ENCODE measurements at places on chromosomes 12 and 14.

DNA sequence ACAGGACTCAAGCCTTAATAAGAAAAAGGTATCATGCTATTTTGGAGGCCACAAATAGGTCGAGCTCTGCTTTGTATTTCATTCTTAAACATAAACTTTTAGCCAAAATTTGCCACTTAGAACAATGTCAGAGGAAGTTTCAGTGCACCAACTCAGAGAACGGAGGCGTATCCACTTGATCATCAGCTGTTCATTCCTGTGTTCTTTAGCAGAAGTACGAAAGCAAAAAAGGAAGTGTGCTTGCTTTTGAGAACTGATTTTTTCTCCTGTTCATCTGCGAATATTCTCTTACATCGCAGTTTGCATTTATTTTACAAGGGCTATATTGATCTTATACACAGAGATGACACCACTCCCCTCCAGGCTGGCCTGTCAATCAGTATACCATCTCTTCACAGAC lies 188.6 kb upstream of the SOX5 start:
- no peak for DNase-seq

GRCh38 chr12:31521964-31522363 lies 69.0 kb downstream of the DENND5B start:
- DNase-seq = no peak

- DNase-seq = no peak
Measured at GRCh38 chr12:21538061-21538653, 12.1 kb downstream of the SPX start.

- no peak for DNase-seq
Measured at GRCh38 chr12:109768901-109769670, 55.5 kb downstream of the FAM222A start.

GRCh38 chr12:1793426-1794210 lies 26.7 kb upstream of the LRTM2 start:
- DNase-seq = no peak

DNA sequence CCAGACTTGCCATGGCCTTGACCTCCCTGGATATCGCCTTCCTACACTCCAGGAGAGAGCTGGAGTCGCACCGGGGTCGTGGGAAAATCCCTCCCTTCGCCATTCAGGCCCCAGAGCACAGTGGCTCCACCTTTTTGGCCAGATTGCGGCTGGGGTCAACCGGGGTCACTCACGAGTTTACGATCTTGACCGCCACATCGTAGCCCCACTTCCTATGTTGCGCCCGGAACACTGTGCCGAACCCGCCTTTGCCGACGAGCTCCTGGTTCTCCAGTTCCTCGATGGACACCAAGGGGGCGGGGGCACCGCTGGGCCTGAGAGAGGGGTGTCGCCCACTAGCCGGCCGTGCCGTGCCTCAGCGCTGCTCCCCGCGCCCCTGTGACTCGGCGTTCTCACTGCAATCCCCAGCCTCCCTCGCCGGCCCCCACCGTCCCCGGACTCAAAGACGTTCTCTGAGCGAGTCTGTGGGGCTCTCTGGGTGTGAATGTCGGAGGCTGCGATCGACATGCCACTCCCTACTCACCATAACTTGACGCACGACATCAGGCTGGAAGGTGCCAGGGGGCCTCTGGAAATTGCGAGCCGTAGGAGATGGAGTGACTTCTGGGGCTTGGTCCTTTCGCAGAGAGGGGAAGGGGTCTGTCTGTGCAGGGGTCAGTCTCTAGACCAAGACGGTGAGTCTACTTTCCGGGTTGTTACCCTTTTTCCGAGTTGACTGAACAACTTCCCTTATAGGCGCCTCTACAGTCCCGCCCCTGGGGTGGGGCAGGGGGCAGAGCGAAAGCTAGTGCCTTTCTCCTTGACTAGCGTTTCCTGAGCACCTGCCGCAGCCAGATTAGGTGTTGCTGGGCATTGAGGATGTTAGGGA lies at the start of gene RIPK3:
Gene RIPK3 (minus strand): TSS at position 708 of the 868 bp plus-strand sequence. CDS start 165 bp downstream, at position 543.
- peak; percentile 62 for DNase-seq

- no peak for DNase-seq
Measured at GRCh38 chr14:94612174-94612573, at the start of gene SERPINA3. TSS of gene SERPINA3 (plus strand) at chr14:94612391. CDS start at chr14:94614442, 2,051 bp downstream.

- DNase-seq = no peak
Measured at GRCh38 chr14:99029916-99030305, 242.1 kb downstream of the BCL11B start.

GRCh38 chr12:31897781-31898503 lies 61.3 kb upstream of the RESF1 start:
- peak; percentile 39 for DNase-seq

GRCh38 chr12:126534942-126535341 lies 1469.7 kb downstream of the AACS start:
- no peak for DNase-seq

Measured in CD4-positive, alpha-beta T cell treated with Interferon gamma for 1 hour (primary cell).